A673 (cell line): ENCODE measurements at places on chromosomes 11 and 22.
A peak's percentile ranks its signal among the peaks of the same experiment; 100 is the strongest.

- DNase-seq: no peak
- peaks cover 17% of the 10 kb centered on the region for H3K4me1 ChIP-seq
- no peak overlapping the region for H3K27ac ChIP-seq
- no peak overlapping the region for H3K4me3 ChIP-seq
- H3K36me3 ChIP-seq: no peaks in the 10 kb centered on the region
These were observed 38.8 kb downstream of the PTPRJ start for GRCh38 chr11:48019217-48019584.

- H3K36me3 ChIP-seq: no peaks in the 10 kb centered on the region
- no peak for DNase-seq
- no peak overlapping the region for H3K4me3 ChIP-seq
- H3K27me3 ChIP-seq: no peaks in the 10 kb centered on the region
- H3K27ac ChIP-seq: no peak overlapping the region
These were observed 20.5 kb downstream of the DAGLA start for GRCh38 chr11:61700720-61701119.

GRCh38 chr22:30705710-30706651 is 11.3 kb downstream of the OSBP2 start:
- H3K36me3 ChIP-seq: no peaks in the 10 kb centered on the region
- no peak overlapping the region for H3K4me3 ChIP-seq
- H3K27me3 ChIP-seq: no peaks in the 10 kb centered on the region
- DNase-seq: no peak
- no peak overlapping the region for H3K27ac ChIP-seq

GRCh38 chr11:2473361-2474058 is 28.7 kb downstream of the KCNQ1 start:
- no peak overlapping the region for H3K4me3 ChIP-seq
- no peaks in the 10 kb centered on the region for H3K4me1 ChIP-seq
- H3K27ac ChIP-seq: no peak overlapping the region

DNA sequence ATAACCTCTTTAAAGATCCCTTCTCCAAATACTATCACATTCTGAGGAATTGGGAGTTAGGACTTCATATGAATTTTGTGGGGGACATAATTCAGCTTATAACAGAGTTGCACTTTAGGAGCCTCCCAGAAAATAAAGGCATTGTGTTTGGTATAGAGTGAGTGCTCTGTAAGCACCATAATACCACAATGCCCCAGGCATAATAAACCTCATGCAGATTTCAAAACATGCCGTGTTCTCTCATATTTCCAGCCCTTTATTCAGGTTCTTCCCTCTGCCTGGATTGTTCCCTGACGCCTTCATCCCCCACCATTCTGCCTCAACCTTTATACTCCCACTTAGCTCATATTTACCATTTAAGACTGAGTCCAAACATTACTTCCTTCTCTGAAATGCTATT is 398.8 kb upstream of the FAT3 start:
- H3K27me3 ChIP-seq: no peaks in the 10 kb centered on the region
- H3K4me1 ChIP-seq: no peaks in the 10 kb centered on the region
- DNase-seq: no peak
- H3K27ac ChIP-seq: no peak overlapping the region
- no peaks in the 10 kb centered on the region for H3K36me3 ChIP-seq

DNA sequence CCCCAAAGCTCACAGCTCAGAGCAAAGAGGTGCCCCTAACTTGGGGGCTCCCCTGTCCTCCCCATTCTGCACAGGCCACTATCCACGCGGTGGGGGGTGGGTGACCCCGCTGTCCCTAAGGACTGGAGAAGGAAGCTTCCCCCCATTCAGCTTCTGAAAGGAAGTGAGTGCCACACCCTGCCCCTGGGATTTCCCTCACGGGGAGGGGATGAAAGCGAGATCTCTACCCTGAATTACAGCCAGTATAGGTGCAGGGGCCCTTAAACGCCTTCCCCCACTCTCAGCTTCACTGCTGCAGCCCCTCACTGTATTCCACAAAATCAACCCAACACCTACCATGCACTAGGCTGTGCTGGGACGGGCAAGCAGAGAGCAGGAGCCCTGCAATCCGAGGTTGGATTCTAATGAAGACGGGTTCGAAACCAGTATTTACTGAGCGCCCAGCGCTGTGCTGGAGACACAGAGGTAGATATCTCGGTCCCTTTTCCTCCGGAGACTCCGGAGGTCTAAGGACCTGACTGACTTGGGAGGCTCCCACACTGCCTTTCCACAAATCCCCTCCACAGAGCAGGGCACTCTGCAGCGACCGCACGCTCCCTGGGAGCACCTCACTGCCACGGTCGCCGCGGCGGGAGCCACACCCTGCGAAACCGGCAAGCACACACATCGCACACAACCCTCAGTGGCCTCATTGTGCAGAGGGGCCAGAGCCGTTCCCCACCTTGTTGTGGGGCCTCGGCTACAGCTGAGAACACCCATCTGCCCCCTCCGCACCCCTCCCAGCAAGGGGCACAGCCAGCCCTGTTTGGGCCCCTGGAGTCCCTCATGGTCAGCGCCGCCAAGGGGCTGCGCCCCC is 1.8 kb downstream of the AHNAK start:
- no peaks in the 10 kb centered on the region for H3K27me3 ChIP-seq
- H3K36me3 ChIP-seq: no peaks in the 10 kb centered on the region
- peak; percentile 50 for DNase-seq
- peaks cover 54% of the 10 kb centered on the region for H3K4me1 ChIP-seq
- peak overlapping the region; percentile 81 for H3K27ac ChIP-seq

DNA sequence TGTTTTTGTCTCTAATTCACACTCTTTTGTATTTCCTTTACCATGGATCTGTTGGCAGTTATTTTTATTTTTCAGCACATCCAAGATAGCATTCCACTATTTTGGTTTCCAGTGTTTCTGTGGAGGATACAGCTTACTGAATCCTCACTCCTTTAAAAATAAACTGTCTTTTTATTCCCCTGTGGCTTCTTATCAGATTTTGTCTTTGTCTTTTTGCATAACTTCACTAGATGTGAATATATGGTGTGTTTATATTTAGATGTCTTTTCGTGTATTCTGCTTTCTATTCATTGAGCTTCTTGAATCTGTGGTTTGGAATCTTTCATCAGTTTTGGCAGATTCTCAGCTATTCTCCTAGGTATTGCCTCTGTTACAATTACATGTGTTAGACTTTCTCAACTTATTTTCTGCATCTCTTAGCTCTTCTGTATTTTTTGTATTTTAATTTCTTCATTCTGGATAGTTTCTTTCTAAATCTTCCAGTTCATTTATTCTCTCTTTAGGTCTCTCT is 7.4 kb upstream of the ATXN10 start:
- no peak overlapping the region for H3K4me3 ChIP-seq
- peaks cover 9% of the 10 kb centered on the region for H3K27me3 ChIP-seq
- H3K4me1 ChIP-seq: no peaks in the 10 kb centered on the region

- H3K36me3 ChIP-seq: no peaks in the 10 kb centered on the region
- no peaks in the 10 kb centered on the region for H3K27me3 ChIP-seq
- H3K27ac ChIP-seq: no peak overlapping the region
- H3K4me1 ChIP-seq: peaks cover 36% of the 10 kb centered on the region
These were observed 122.7 kb downstream of the RBFOX2 start for GRCh38 chr22:35905894-35906293.

DNA sequence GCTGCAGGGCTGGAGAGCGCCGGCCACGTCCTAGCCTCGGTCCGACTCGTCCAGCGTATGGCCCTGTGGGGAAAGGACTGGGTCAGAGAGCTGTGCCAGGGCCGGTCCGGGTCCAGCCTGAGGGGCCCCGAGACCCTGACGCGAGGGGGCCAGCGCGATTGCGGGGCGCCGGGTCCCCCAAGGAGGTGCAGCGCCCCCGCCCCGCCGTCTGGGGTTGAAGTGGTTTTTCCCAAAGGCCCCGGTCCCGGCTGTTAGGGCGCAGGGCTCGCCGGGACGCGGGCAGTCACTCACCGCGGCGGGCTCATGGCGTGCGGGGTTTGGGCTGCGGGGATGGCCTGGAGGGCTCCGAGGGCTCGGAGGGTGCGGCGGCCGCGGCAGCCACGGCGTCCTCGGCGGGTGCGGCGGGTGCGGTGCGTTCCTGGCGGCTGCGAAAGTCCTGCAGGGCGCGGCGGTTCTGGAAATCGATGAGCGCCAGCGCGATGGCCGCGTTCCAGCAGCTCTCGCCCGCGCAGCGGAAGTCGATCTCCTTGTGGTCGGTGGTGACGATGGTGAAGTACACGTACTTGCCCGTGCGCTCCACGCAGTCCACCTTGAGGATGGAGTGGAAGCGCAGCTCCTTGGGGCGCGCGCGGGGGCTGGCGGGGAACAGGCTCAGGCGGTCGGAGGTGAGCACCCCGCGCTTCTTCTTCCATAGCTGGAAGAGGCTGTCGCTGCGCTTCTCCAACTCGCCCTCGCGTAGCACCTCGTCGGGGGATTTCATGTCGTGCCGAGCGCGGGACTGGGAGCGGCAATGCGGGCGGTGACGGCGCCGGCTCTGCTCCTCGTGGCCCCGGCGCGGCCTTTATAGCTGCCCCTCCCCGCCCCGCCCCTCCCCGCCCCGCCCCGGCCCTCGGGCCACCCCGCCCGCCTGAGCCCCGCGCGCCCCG is at the start of gene PHLDA2:
TSS of gene PHLDA2 (minus strand) at position 816 of the 926 bp plus-strand sequence. CDS start at position 760, 56 bp downstream.
- H3K36me3 ChIP-seq: no peaks in the 10 kb centered on the region
- H3K4me1 ChIP-seq: peaks cover 16% of the 10 kb centered on the region
- H3K4me3 ChIP-seq: peak within 1 kb of the TSS; percentile 59
- H3K27ac ChIP-seq: peak within 1 kb of the TSS; percentile 42

GRCh38 chr11:57500926-57501325 is 14.6 kb downstream of the SLC43A1 start:
- H3K4me1 ChIP-seq: peaks cover 16% of the 10 kb centered on the region
- no peaks in the 10 kb centered on the region for H3K27me3 ChIP-seq
- H3K36me3 ChIP-seq: no peaks in the 10 kb centered on the region
- no peak overlapping the region for H3K4me3 ChIP-seq

DNA sequence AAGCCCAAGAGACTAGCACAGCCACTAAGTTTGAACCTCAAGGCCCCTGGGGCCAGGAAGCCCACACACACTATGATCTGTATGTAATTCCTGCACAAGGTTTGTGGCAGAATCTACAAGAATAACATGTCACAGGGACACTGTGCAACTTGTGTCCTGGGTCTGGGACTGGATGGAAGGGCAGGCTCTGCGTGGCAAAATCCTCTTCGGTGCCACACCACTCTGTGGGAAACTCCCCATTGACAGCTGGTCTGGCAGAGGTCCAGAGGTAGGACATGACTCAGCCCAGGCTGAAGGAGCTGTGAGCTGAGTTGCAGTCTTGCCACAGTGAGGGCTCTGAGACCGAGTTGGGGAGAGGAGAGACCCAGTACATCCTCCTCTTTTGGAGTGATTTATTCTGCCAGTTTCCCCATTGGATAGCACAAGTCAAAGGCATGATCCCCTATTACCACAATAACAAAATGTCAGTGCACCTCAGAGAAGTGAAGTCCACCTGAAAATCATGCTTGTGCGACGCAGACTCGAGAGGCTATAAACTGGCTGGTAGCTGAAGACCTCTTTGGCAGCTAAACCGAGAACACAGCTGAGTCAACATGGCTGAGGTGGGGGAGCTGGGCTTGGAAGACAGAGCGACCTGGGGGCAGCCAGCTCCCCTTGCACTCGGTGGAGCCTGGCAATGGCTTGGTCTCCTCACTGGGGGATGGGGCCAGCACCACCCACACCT is 23.3 kb upstream of the SERPIND1 start:
- no peaks in the 10 kb centered on the region for H3K4me1 ChIP-seq
- H3K36me3 ChIP-seq: peaks cover 5% of the 10 kb centered on the region
- no peak overlapping the region for H3K4me3 ChIP-seq
- DNase-seq: peak; percentile 48
- H3K27me3 ChIP-seq: no peaks in the 10 kb centered on the region
- H3K27ac ChIP-seq: no peak overlapping the region

- no peak overlapping the region for H3K4me3 ChIP-seq
- no peaks in the 10 kb centered on the region for H3K27me3 ChIP-seq
- no peak for DNase-seq
These were observed 279.3 kb upstream of the B3GAT1 start for GRCh38 chr11:134691295-134691873.

DNA sequence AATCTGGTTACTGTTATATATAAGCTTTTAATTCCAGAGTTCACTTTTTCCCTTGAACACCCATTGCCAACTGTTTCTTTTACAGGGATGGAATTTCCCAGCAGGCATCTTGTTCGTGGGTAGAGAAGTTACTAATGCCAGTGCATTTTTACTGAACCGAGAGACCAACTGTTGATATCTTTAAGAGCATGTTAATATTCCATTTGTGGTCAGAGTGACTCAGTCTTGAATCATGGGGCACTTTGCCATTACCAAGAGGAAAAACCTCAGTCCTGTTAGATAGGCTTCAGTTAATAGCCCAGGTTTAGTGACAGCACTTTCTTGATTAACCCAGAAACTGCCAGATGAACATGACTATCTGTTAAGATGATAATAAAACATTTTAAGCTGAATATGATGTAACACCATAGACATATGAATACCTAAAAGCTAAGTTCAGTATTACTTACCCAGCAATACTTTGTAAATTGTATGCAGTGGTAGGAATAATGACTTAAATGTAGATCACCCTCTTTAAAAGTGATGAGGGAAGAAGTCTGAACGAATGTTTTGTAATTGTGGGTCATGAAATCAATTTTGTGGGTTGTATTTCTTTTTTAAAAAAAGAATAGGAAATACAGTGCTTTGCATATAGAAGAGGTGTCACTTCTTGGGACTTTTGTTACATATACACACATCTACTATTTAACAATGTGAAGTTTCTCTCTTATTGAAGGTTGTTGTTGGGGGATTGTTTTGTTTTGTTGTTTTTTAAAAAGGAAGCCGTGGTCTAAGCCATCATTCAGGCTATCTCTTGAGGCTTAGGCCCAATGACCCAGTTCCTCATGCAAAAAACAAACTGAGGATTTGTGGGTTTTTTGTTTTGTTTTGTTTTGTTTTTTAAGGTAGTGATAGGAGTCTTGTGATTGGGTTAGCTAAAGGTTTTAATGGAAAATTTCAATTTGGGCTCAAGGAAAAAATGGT is 79.2 kb upstream of the GRIK4 start:
- H3K27me3 ChIP-seq: no peaks in the 10 kb centered on the region
- peak overlapping the region; percentile 62 for H3K27ac ChIP-seq
- H3K4me3 ChIP-seq: no peak overlapping the region

DNA sequence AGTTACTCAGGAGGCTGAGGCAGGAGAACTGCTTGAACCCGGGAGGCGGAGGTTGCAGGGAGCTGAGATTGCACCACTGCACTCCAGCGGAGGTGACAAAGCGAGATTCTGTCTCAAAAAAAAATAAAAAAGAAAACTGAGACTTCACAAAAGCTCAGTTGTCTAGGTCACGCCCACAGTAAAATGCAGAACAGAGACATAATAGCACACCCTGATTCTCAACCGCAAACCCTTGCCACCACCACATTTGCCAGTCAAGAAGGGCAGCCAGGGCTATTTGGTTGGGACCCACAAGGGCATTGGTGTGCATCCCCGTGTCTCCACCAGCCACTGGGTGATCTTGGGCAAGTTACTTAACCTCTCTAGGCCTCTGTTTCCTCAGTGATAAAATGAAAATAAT is 25.4 kb downstream of the CREB3L1 start:
- DNase-seq: no peak
- no peaks in the 10 kb centered on the region for H3K36me3 ChIP-seq
- H3K27me3 ChIP-seq: no peaks in the 10 kb centered on the region
- H3K4me1 ChIP-seq: no peaks in the 10 kb centered on the region
